ENCODE measurements at places on chromosomes 1 and 21.

GRCh38 chr1:68180441-68181164 lies 51.7 kb downstream of the WLS start:
- H3K4me3 ChIP-seq: no peak overlapping the region
- peaks cover 18% of the 10 kb centered on the region for H3K4me1 ChIP-seq
- H3K27me3 ChIP-seq: no peaks in the 10 kb centered on the region
- no peak for DNase-seq
- no peak overlapping the region for H3K27ac ChIP-seq
- no peaks in the 10 kb centered on the region for H3K36me3 ChIP-seq

DNA sequence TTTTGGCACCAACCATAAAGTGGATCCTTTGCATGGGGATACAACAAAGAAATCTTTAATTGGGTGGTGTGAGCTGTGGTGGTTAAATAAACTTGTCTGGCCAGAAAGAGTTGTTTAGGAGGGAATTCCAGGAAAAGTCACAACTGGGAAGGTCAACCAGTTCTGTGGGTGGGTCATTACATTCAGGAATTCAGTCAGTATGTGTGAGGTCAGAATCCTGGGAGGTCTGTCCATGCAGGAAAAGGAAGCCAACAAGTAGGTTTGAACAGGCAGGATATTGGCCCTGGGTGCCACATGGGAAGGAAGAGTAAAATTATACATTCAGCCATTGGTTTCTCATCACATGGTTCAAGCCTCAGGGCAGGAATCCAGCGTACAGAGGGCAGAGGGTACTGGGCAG lies 162.3 kb upstream of the ADAMTS5 start:
- DNase-seq: no peak
- no peaks in the 10 kb centered on the region for H3K36me3 ChIP-seq
- no peak overlapping the region for H3K4me3 ChIP-seq
- H3K27me3 ChIP-seq: no peaks in the 10 kb centered on the region
- no peaks in the 10 kb centered on the region for H3K4me1 ChIP-seq

DNA sequence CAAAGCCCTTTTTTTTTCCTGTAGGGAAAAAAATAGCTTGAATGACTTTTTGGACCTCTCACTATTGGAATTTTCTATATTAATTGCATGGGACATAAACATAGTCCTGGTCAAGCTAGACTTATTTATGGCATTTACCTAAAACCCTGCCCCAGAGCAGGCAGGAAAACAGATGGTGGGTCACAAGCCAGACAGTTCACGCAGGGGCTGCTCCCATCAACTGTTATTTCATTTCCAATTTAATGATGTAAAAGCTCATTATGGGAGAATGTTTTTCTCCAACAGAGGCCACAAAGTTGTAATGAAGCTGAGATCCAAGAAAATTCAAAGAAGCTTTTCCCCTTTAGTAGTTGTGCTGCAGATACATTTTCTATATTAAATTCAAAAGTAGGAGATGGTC lies 99.2 kb downstream of the SGIP1 start:
- no peak for DNase-seq
- H3K27ac ChIP-seq: no peak overlapping the region
- H3K4me1 ChIP-seq: no peaks in the 10 kb centered on the region
- no peaks in the 10 kb centered on the region for H3K27me3 ChIP-seq
- no peaks in the 10 kb centered on the region for H3K36me3 ChIP-seq
- H3K4me3 ChIP-seq: no peak overlapping the region

- H3K36me3 ChIP-seq: no peaks in the 10 kb centered on the region
- H3K4me3 ChIP-seq: no peak overlapping the region
- no peaks in the 10 kb centered on the region for H3K27me3 ChIP-seq
- no peak for DNase-seq
- peaks cover 6% of the 10 kb centered on the region for H3K4me1 ChIP-seq
- H3K27ac ChIP-seq: no peak overlapping the region
Observed at GRCh38 chr1:185652348-185652747, 81.8 kb upstream of the HMCN1 start.

GRCh38 chr1:20353836-20354235 lies 63.2 kb downstream of the VWA5B1 start:
- peaks cover 17% of the 10 kb centered on the region for H3K4me1 ChIP-seq
- H3K27me3 ChIP-seq: no peaks in the 10 kb centered on the region
- DNase-seq: no peak
- no peaks in the 10 kb centered on the region for H3K36me3 ChIP-seq
- no peak overlapping the region for H3K27ac ChIP-seq

- H3K36me3 ChIP-seq: no peaks in the 10 kb centered on the region
- no peaks in the 10 kb centered on the region for H3K27me3 ChIP-seq
- H3K4me3 ChIP-seq: no peak overlapping the region
- H3K27ac ChIP-seq: no peak overlapping the region
Observed at GRCh38 chr1:85316321-85316720, 39.9 kb upstream of the BCL10 start.

- DNase-seq: peak; percentile 11
- no peaks in the 10 kb centered on the region for H3K36me3 ChIP-seq
- no peak overlapping the region for H3K4me3 ChIP-seq
- H3K27me3 ChIP-seq: peaks cover 11% of the 10 kb centered on the region
- no peaks in the 10 kb centered on the region for H3K4me1 ChIP-seq
Observed at GRCh38 chr1:29743264-29743663, 506.9 kb downstream of the PTPRU start.

DNA sequence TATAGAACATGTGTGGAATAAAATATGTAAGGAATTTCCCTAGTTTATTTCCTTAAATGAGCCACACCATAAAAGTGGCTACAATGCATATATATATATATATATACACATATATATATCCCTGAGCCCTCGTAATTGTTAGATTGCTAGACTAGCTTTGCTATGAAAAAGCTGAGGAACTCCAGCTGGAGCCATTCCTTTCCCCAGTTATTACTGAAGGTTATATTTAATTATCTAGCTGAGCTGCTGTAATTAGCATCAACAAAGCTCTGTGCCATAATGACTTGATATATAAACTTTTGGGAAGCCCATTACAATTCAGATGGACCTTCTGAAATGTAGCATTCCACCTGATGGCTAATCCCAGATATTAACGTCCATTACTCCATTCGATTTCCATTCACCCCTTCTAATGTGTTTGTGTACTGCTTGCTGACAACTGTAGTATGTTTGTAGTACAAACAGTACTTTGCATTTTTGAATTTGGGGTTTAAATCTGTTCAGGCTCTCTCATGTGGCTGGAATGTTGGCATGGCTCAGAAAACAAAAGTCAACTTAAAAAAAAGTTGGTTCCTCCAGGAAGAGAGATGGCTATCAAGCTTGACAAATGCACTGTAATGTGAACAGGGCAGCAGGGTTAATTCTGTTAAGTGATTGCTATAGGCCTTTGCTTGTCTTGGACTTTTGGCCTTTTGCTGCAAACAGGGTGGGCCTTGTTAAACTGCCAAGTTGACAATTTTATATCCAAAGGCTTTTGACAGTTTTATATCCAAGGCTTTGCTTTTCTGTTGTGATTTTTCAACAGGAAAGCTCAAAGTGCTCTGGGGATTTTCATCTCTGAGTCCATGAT lies 170.0 kb downstream of the LTN1 start:
- no peaks in the 10 kb centered on the region for H3K36me3 ChIP-seq
- H3K4me1 ChIP-seq: no peaks in the 10 kb centered on the region
- H3K27ac ChIP-seq: no peak overlapping the region
- H3K27me3 ChIP-seq: no peaks in the 10 kb centered on the region
- H3K4me3 ChIP-seq: no peak overlapping the region
- no peak for DNase-seq

DNA sequence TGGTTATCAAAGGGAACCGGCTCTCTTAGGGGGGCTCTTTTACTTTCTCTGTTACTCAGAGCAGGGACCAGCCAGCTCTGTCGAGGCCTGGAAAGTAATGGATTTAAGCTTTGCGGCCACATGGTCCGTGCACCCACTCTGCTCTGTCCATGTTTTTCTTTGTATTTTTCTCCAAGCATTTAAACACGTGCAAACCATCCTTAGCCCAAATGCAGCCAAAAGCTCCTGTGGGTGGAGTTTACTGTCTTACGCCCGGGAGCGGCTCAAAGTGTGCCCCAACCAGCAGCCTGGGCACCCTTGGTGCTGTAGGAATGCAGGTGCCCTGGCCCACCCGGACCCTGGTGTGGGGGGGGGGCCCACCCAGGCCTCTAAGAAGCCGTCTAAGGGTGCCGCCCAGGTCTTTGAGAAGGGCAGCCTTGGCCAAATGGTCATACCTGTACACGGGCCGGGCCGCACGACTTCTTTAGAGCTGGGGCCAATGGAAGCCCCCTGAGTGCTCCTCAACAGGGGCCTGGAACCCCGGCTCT lies 29.2 kb upstream of the POFUT2 start:
- no peak overlapping the region for H3K27ac ChIP-seq
- no peak overlapping the region for H3K4me3 ChIP-seq
- peak; percentile 29 for DNase-seq
- H3K36me3 ChIP-seq: no peaks in the 10 kb centered on the region
- H3K4me1 ChIP-seq: no peaks in the 10 kb centered on the region
- no peaks in the 10 kb centered on the region for H3K27me3 ChIP-seq

DNA sequence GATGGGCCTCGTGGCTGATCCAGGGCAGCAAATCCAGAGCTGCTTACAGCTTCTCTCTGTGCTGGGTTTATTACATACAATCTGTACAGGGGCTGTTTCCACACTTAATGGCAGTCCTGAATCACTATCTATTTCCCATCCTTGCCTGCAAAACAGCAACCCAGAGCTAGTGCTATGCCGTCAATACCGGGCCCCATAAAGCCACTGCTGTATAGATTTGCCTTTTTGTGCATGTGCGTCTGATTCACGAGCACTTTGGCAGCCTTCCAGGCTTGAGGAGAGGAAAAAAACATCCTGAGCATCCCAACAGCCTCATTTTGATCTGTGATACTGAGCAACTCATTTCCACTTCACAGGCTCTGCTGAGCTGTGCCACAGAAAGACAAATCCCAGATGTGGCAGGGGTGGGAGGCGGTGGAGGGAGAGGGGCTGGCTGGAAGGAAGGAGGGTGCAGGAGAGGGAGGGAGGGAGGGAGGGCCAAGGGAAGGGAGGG lies 65.2 kb upstream of the TARBP1 start:
- H3K36me3 ChIP-seq: no peaks in the 10 kb centered on the region
- H3K4me3 ChIP-seq: no peak overlapping the region
- DNase-seq: no peak

- H3K27ac ChIP-seq: no peak overlapping the region
- H3K36me3 ChIP-seq: no peaks in the 10 kb centered on the region
- DNase-seq: no peak
- H3K4me1 ChIP-seq: no peaks in the 10 kb centered on the region
Observed at GRCh38 chr1:163774401-163774945, 452.7 kb downstream of the NUF2 start.

DNA sequence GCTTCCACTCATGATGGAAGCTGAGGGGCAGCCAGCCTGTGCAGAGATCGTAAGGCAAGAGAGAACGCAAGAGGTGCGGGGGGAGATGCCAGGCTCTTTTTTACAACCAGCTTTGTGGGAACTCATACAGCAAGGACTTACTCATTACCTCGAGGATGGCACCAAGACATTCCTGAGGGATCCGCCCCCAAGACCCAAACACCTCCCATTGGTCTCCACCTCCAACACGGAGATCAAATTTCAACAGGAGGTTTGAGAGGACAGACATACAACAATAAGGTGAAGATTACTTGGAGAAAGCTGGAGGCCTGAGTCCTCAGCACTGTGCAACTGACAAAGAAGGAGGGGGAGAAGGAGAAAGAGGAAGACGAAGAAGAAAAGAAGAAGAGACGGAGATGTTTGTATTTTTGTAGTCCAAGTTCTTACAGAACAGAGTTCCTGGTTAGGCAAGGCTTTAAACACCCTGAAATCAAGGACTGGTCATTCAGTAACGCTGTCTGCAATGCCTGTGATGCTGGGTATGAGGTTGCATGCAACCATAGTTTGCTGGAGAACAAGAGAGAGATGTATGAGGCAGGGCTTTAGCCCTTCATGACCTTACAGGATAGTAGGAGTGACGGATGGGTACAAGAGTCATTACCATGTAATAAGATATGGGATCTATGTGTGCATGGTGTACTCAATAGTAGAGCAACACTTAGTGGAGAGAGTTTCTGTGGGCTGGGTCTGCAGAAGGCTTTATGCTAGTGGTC lies 19.7 kb upstream of the GALNT2 start:
- DNase-seq: no peak
- no peaks in the 10 kb centered on the region for H3K36me3 ChIP-seq
- no peak overlapping the region for H3K4me3 ChIP-seq
- H3K27ac ChIP-seq: no peak overlapping the region
- no peaks in the 10 kb centered on the region for H3K27me3 ChIP-seq
- no peaks in the 10 kb centered on the region for H3K4me1 ChIP-seq

DNA sequence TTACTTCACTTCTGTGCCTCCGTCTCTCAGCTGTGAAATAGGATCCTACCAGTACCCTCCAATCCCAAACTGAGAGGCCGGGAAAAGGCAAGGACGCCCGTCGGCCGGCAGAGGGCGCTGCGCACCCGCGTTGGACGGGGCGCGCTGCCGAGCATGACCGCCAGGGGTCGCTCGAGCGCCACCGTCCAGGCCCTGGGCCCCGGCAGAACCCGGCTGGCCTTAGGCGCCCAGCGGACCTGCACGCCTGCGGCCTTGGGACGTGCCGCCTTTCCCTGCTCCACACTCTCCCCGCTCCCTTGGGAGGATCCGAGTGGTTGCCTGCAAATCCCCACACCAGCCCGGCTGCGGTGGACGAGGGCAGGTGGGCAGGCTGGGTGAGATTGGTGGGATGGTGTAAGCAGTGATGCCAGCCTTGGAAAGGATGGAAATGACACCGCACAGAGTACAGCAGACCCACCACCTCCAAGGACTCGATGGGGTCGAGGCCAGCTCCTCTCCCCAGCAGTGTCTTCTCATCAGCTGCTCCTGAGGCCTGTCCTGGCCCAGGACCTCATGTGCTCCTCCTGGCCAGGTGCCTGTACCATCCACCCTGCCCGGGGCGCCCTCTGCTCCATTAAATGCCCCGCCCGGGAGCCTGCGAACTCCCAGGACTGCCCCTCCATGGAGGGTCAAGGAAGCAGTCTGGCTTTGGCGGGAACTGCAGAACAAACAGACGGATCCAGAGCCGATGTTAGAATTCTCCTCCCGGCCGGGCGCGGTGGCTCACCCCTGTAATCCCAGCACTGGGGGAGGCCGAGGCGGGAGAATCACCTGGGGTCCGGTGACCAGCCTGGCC lies 47.4 kb upstream of the LBR start:
- H3K4me1 ChIP-seq: no peaks in the 10 kb centered on the region
- H3K36me3 ChIP-seq: no peaks in the 10 kb centered on the region
- no peaks in the 10 kb centered on the region for H3K27me3 ChIP-seq
- H3K4me3 ChIP-seq: no peak overlapping the region

- DNase-seq: no peak
- H3K4me1 ChIP-seq: no peaks in the 10 kb centered on the region
- no peaks in the 10 kb centered on the region for H3K27me3 ChIP-seq
- no peak overlapping the region for H3K4me3 ChIP-seq
- no peak overlapping the region for H3K27ac ChIP-seq
Observed at GRCh38 chr1:10754568-10755329, 41.7 kb downstream of the CASZ1 start.

DNA sequence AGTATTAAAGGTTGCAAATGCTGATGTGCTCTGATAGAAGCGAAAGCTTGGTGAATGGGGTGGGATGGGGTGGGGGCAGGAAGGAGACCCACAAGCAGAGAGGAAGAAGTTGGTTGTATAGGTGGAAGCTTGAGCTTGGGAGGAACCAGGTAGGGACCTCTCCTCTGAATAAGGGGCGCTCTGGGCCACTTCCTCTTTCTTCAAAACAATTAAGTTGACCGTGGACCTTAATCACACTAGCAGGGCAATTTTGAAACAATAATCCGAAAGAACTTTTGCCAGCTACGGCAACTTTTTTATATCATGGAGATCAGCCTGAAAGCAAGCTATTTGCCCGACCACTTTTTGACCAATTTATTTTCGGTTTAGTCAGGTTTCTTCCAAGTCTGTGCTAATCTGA lies 1.9 kb upstream of the DYRK1A start:
- DNase-seq: no peak
- H3K36me3 ChIP-seq: no peaks in the 10 kb centered on the region
- H3K27ac ChIP-seq: peak overlapping the region; percentile 90
- H3K4me1 ChIP-seq: peaks cover 15% of the 10 kb centered on the region
- H3K4me3 ChIP-seq: no peak overlapping the region
